D721Med (cell line): ENCODE measurements at places on chromosomes 2 and 18.

GRCh38 chr18:59672235-59672711 lies 24.9 kb downstream of the CCBE1 start:
- no peak for DNase-seq

DNA sequence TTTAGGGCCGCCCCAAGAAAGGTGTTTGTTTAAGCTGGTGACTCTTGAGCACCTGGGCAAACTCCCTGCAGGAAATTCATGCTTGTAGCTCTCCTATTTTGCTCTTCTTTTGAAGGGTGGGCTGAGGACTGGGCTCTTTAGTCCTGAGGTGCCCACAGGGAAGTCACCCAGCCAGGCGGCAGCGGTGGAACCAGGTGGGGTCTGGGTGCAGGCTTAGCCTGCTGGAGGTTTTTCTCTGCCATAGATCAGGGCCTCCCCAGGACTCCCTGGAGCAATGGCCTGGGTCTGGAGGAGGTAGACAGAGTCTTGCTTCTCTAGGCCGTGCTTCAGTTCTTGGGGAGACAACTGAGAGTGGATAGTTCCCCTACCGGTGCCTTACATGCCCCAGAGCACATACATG lies 99.9 kb downstream of the CLIP4 start:
- no peak for DNase-seq

- DNase-seq: no peak
Measured at GRCh38 chr2:77028032-77028600, 494.1 kb downstream of the LRRTM4 start.

DNA sequence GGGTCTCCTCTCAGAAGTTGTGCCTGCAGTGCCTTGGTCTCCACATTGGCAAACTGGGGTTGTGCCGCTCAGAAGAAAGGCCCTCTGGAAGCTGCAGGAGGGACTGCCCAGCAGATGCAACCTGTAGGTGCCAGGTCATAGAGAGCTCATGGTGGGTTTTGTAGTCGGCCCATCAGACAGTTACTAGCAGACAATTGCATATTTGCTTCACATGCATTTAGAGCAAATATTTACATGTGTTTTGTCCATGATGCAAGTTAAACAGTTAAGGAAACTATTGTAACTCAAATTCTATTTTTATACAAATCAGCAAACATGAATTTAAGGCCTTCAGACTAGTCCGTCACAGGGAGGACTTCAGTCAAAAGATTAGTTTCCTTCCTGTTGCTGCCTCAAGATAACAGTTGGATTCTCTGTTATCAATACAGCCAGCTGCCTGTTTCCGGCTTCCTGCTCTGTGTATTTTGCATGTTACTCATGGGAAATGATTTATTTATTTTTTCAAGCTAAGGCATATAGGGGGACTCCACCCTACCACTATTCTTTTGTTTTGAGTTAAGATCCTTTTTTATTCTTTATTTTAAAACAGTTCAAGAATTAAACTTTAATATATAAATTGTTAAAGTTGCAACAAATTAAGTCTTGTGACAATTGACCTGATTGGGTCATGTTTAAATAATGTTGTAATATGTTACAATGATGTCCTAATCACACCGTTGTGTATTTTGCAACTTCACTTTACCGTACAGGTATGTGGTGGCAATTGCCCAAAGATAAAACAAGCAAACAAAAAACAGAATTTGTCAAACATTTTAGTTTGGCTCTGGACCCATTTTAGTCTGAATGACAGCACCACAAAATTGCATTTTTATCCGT lies 133.5 kb downstream of the SPTBN1 start:
- DNase-seq: no peak

DNA sequence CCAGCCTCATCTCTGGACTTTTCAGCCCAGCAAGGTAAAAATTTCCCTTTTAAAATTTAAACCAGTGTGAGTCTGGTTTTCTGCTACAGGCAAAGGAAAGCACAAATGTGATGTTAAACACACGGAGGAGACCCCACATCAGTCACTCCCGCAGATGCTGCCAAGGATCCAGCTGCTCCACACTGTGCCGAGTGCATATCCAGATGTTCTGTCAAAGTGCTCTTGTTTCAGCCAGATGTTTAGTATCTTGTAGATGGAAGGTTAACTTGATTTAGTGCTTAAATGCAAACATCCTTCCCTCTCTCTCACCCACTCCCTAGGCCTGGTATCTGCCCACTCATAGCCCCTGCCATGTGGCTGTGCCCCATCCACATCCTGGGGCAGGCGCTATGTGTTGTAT lies 15.8 kb upstream of the ATOH8 start:
- DNase-seq: no peak

GRCh38 chr2:11977766-11978524 lies 231.5 kb downstream of the LPIN1 start:
- DNase-seq: no peak

- no peak for DNase-seq
Measured at GRCh38 chr18:44682201-44682870, 1.6 kb downstream of the SETBP1 start.

- DNase-seq: no peak
Measured at GRCh38 chr2:231425291-231425810, 29.8 kb downstream of the B3GNT7 start.

DNA sequence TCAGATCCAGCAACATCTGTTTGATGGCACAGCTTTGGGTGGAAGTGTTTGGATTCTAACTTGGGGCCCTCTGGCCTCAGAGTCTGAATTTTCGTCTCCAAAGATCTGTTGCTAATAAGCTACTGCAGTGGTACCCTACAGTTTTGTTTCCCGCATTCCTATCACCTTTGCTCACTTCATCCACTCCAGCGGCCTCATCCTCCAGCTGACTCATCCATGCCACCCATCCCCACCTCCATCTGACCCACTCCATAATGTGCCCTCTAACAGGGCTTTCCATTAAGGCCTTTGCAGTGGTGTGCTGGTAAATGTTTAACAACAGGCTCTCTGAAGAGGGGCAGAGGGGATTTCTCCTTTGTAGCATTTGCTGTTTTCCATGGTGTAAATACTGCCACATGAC lies 225.5 kb downstream of the TGIF1 start:
- DNase-seq: no peak

GRCh38 chr2:8138923-8139667 lies 542.8 kb upstream of the ID2 start:
- DNase-seq: no peak

- DNase-seq: no peak
Measured at GRCh38 chr2:147519178-147519577, 325.7 kb upstream of the ACVR2A start.

DNA sequence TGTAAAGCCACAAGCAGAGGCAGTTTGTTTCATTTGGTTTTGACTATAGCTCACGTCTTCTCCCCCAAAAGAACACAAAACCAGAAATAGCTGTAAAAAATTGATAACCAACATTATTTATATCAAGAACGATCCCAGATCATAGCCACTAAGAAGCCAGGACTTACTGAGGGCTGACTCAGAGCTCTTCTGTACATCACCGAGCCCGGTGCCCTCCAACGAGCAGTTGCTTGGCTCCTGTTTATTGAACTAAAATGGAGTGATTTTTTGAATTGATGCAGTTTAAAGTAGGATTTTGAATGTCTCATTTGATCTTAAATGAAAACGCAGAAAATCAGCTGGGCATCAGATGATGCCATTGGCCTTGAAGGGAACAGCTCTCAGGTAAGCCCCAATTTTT lies 343.3 kb downstream of the INSIG2 start:
- no peak for DNase-seq

DNA sequence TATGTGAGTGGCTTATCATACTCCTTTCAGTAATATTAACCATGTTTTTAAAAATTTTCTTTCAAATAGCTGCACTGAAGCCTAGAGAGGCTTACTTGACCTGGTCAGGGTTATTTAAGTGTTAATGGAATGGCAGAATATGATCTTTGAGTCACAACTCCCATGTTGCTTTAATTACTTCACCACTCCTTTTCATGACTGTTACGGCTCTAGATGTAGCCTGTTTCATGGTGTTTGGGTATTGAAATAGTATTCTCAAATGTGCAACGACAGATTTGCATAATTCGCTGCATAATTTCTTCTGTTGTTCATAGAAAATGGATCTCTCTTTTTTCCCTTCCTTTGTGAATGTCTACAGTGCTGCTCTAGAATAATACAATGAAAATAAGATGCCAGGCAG lies 51.6 kb upstream of the PLA2R1 start:
- no peak for DNase-seq

GRCh38 chr2:218993345-218994315 lies at the start of gene CRYBA2:
CRYBA2 (minus strand) TSS chr2:218993422; CDS start chr2:218993176, 246 bp downstream.
- no peak for DNase-seq

GRCh38 chr2:147057892-147058490 lies 786.8 kb upstream of the ACVR2A start:
- no peak for DNase-seq

DNA sequence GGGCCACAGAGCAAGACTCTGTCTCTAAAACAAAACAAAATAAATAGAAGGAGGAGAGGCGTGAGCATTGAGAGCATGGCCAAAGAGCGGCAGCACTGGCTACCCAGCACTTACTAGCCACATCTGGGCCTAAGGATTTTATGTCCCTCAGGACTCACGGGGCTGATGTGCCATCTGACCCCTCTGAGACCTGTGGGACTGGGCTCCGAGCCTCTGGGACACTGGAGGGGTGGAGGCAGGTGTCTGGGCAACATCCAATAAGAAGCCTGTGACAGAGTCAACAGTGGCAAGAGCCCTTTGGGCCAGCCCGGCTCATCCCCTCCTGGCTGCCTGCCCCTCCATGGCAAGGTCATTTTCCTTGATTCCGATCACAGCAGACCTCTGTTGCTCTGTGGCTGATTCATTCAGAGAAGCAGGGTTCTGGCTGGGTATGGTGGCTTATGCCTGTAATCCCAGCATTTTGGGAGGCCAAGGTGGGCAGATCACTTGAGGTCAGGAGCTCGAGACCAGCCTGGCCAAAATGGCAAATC lies 60.7 kb downstream of the RRM2 start:
- no peak for DNase-seq

DNA sequence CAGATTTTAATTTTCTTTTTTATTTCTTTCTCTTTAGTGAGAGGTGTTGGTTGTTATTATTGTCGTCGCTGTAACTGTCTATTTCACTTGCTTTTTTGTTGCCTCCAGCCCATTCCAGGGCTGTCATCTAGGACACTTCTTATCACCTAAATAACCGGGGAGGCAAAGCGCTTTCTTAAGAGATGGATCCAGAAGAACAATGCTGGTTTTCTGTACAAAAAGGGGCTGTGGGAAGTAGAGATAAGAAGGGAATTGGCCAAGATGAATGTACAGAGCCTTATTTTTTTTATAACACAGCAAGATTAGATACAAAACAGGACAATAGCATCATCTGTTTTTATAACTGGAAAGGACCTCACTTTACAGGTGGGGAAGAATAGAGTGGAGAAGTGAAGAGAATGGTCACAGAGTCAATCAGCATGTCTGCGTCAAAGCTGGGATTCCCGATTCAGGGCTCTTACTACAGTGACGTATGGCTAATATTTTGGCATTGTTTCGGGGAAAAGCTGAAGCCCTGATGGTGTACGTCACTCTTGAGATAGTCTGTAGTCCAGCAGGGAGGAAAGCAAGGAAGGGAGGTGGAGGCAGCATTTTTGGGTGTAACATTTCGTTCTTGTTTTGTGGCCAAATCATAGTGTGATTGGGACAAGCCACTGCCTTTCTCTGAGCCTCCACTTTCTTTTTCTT lies 23.2 kb downstream of the IL1B start:
- no peak for DNase-seq

- DNase-seq: no peak
Measured at GRCh38 chr2:254241-254640, 9.6 kb downstream of the SH3YL1 start.

GRCh38 chr2:60447943-60448342 lies 105.5 kb downstream of the BCL11A start:
- DNase-seq: no peak

DNA sequence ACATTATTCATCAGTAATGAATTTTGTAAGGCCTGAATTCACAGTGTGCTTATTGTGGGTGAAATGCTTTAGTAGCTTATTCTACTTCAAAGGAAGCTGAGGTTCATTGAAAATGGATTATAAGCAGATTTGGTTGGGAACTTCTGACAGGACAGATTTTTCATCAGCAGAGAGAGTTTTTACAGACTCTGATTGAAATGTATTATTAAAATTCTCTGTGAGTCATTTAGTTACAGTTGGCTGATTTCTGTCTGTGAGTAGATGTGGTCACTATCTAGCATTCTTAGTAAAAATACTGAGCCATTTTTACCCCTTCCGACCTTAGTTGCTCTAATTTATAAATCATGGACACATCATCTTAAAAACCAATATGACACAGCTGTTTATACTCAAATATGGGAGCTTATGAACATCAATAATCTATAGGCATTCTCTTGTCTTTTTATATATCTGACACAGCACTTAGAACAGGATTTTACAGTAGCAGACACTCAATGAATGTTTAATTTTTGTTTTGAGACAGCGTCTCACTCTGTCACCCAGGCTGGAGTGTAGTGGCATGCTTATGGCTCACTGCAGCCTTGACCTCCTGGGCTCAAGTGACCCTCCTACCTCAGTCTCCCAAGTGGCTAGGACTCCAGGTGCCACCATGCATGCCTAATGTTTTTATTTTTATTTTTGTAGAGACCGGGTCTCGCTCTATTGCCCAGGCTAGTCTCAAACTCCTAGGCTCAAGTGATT lies 239.6 kb downstream of the BABAM2 start:
- no peak for DNase-seq

GRCh38 chr2:84234103-84234502 lies 225.0 kb downstream of the SUCLG1 start:
- DNase-seq: no peak
